ENCODE measurements at places on chromosomes 7 and 10.

DNA sequence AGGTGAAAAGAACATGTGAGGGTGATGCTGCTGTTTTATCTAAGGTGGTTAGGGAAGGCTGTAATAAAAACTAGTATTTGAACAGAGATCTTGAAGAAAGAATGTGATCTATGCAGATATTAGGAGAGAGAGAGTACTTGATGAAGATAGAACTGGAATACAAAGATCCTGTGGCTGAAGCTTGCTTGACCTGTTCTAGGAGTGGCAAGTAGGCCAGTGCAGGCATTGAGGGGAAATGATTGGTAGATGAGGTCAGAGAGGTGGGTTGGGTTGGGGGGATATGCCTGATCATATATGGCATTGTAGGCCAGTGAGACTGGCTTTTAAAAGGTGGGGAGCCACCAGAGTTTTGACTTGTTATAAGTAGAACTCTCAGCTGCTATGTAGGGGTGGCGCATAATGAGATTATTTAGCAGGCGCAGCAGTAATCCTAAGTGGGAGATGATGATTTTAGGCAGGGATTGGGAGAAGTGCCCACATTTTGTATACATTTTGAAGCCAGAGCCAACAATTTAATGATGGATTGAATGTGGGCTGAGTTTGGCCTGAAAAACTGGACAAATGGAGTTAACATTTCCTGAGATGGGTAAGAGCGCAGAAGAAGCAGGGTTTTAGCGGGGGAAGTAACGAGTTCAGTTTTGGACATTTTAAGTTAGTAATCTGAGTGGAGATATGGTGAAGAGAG, 8.2 kb downstream of the CCSER2 start:
- no peak for DNase-seq

- no peak for DNase-seq
Observed at GRCh38 chr7:19079066-19079465, 38.4 kb downstream of the TWIST1 start.

- no peak for DNase-seq
Observed at GRCh38 chr10:60192946-60193345, 196.7 kb downstream of the ANK3 start.

DNA sequence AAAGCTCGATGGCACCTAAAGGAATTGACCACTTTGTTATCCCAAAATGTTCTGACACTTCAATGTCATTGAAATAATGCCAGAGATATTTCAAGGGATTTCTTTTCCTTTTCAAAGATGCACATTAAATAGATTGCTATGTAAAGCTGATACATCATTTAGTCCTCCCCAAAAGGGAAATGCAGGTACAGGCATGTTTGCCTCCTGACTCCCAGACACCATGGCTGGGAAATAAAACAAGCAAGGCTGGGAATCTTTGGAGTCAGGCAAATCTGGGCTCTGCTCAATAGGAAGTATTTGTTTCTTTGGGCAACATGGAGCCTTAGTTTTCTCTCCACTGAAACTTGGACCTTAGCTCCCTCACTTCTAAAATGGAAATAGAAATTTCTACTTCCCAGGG, 230.8 kb upstream of the LRRTM3 start:
- DNase-seq, result no peak

DNA sequence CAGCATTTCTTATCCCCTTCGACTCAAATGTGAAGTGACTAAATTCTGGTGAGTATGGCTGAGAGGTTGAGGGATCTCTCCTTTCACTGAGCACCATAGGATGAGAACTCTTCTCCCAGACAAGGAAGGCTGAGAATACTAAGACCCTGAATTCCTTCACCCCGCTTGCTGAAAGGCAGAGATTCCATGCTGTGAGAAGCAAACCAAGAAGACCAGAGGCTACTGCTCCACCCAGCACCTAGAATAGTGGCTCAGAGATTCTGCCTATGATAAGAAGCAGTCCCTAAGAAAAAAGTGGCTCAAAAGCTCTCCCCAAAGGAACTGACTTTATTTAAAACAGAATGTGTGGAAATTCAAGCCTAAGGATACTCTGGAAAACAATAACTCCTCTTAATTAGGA, 26.7 kb upstream of the WNT2 start:
- no peak for DNase-seq

DNA sequence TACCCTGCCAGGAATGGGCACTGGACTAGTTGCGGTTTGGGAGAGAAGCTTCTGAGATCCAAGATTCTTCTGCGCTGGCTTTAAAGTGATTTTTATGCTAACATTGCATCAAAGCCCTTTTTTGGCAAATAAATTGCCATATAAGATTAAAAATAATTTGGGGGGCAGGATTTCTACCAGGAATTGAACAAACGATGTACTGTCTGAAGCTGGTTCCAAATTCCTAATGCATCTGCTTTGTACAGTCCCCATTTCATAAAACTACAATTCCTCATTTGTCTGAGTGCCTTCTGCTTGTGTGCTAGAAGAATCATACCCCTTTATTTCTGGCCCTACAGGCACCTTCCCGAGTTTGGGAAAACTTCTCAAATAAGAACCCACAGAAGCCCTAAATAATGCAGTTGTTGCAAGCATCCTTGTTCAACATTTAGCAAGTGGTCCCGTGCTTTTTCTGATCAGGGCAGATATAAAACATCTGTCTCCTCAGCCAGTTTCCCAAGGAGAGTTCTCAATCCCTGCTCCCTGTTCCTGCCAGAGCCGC, 349.7 kb downstream of the PTEN start:
- DNase-seq, result no peak

DNA sequence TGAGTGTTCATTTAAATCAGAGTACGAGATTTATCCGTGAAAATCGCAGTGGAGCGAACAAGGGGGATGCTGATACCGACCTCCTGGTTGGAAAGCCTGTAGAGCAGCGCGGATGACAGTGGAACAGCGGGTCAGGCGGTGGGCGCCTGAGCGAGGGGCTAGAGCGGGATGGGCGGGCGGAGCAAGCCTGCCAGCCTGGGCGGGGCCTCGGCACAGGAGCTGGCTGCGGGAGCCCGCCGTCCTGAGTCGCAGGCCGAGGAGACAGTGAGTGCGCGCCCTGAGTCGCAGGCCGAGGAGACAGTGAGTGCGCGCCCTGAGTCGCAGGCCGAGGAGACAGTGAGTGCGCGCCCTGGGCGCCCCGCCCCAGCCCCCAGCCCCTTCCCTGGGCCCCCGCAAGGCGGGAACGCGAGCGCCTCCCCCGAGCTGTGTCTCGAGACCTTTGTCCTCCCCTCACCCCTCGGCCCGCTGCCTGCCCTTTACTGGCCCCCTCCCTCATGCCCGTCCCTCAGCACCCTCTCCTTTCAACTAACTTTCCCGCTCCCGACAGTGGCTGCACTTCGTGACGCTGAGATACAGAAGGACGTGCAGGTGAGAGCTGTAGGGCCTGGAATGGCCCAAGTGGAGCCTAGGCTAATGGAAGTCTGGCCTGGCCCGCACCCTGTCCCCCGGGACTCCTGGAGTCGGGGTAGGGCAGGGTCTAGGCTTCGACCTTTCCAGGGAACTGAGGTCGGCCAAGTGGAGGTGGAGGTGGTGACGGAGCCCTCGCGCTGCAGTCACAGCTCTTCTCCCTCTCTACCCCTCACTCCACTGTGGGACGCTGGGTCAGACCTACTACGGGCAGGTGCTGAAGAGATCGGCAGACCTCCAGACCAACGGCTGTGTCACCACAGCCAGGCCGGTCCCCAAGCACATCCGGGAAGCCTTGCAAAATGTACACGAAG, at the start of gene AS3MT:
Gene AS3MT (plus strand): TSS at position 213 of the 941 bp plus-strand sequence. CDS start 123 bp downstream, at position 336.
- peak; percentile 76 for DNase-seq

GRCh38 chr7:104529567-104529966, 201.2 kb downstream of the LHFPL3 start:
- DNase-seq, result no peak

GRCh38 chr10:80344912-80345311, 11.6 kb downstream of the DYDC1 start:
- DNase-seq, result no peak

DNA sequence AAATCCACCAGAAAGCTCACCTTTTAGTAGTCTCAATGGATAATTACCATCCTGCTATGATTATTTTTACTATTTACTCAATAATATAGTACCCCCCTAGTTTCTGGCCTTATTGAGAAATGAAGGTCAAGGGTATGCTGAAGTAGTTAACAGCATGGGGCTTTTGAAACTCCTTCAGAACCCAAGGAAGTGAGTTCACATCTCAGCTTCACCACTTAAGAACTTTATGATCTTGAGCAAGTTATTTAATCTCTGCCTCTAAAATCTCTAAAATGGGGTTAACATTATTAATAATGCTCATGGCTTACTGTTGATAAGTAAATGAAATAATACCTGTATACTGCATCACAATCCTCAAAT, 5.8 kb downstream of the MTPN start:
- DNase-seq, result no peak

DNA sequence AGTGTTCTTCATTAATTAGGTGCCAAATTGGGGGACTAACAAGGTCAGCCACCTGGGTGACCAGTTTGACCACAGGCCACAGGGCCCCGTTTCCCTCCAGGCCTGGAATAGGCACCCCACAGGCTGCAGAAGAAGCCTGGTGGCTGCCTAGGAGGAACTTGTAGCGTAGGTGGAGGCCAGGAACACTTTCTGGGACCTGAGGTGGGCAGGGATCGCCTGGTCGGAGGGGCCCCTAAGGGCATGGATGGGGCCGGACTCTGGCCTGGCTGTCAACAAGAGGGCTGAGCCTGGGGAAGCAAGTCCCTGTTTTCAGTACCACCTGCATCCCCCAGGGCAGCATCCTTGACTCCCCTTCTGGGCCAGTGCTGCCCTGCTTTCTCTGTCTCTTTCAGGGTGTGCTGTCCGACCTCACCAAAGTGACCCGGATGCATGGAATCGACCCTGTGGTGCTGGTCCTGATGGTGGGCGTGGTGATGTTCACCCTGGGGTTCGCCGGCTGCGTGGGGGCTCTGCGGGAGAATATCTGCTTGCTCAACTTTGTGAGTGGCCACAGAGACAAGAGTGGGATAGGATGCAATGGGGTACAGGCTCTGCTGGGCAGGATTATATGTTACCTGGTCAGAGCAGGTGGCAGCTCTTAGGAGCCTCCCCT, 30.7 kb upstream of the SH2D4B start:
- DNase-seq, result no peak

GRCh38 chr7:121266307-121266894, 62.4 kb upstream of the WNT16 start:
- DNase-seq, result no peak

DNA sequence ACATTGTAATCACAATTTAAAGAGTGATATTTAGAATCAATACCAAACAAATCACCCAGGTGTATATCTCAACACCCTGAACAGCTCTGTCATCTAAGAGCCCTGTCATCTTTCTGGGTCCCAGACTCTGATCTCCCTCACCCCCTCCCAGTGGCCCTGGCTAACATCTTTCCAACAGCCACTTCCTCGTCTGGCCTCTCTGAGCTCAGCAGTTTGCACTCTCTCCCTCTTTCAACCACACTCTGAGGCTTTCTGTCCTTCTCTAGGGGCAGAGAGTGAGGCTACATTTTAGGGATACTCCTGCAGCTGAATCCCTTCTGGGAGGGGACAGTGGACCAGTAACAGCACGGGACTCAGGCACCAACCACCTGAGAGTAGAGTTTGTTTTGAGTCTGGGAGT, 17.1 kb upstream of the PRRT4 start:
- DNase-seq, result no peak

DNA sequence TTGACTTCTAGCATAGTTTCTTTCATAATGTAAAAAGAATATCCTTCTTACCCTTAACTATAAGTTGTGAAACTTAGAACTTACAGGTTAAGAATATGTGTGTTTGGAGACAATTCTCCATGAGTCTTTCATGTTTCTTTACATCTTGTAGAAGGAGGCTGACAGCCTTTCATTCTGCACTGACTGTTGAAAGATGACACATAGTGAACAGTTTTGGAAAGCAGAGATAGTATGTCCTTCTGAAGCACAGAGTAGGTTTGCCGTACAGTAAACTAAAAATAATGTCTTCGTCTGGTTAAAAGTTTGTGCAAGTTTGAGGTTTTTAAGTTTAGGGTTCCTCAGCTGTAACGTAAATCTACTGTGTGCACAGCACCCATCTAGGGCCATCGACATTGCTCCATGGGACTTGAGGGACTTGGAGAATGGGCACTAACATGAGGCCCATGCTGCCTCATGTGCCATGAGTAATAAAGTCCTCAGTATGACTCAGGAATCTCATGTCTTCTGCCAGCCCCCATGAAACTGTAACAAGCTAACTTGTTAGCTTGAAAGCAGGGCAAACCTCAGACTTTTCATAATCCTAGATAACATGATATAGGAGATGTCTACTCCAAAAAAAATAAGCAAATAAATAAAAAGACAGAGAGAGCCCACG, 24.5 kb upstream of the ELAPOR2 start:
- no peak for DNase-seq

DNA sequence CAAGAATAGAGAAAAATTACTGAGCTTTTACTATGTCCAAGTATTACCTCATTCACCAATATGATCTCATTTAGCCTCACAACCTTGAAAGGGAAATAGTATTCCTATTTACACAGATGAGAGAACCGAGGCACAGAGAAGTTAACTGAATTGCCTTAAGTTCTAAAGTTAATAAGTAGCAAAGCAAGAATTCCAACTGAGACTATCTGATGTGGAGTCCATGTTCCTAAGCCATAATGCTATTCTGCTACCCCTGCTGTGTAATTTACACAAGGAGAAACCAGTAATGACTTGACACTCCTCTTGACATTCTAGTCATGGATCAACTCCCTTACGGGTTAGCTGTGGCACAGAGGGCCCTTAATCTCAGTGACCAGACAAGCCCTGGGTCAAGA, 60.7 kb downstream of the ABCB4 start:
- DNase-seq, result no peak

GRCh38 chr10:110647136-110647430, 2.9 kb downstream of the RBM20 start:
- DNase-seq, result no peak

- no peak for DNase-seq
Observed at GRCh38 chr10:72407927-72408600, 53.3 kb upstream of the DNAJB12 start.

DNA sequence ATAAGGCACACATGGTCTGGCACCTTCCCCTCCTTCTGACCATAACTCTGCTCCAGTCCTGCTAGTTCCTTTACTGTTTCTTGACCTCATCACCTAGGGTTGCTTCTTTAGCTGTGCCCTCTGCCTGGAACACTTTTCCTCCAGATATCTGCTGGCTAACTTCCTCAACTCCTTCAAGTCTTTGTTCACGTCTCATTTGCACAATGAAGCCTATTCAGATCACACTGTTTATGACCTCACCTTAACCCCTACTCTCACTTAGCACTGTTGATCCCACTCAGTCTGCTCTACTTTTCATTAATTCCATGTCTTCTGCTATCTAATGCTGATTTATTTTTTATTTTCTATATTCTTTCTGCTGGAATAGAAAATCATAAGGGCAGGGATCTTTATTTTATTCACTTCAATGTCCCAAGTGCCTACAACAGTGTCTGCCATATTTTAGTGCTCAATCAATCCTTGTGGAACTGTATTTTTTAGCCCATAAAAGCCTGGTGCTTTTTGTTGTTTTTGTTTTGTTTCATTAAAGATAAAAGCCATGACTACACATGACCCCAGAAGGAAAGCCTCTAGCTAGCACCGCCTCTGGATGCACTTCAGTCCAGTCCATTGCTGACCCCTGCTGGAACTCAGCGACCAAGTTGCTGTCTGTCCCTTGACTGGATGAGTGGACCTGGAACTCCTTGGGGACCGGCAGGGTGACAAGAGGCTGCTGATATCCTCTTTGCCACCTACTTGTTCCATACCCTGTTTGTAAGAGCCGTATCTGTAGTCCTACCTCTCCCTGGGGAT, 12.3 kb downstream of the KLF14 start:
- DNase-seq, result peak; percentile 71

GRCh38 chr7:10128748-10129147, 844.9 kb upstream of the PHF14 start:
- peak; percentile 48 for DNase-seq
